ENCODE measurements at places on chromosomes 4 and X.

DNA sequence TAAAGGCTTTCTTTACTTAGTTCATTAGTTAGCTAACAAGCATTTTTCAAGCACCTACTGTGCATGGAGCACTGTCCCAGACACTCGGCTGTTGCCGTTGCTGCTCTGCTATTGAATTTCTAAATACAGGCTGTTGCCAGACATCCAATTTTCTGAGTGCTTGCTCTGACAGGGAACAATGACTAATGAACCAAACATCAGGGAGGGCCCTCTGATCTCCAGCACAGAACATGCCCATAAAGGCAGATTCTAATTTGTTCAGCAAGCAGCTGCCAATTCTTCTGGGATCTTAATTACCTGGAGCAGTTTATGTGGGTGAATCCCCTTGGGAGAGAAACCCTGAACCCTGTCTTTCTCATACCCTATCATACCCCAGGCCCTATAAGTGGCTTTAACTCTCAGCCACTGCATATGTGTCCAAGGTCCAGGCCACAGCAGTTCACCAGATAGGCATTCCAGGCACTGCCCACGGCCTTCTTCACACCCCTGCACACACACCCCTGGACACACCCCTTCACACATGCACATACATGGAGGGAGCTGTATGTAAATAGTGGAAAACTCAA is 27.9 kb downstream of the TSC22D3 start:
- DNase-seq, result no peak

- DNase-seq, result no peak
These were observed 39.8 kb downstream of the HAND2 start for GRCh38 chr4:173490256-173490655.

- DNase-seq, result no peak
These were observed 55.7 kb downstream of the CPZ start for GRCh38 chr4:8648296-8648695.

DNA sequence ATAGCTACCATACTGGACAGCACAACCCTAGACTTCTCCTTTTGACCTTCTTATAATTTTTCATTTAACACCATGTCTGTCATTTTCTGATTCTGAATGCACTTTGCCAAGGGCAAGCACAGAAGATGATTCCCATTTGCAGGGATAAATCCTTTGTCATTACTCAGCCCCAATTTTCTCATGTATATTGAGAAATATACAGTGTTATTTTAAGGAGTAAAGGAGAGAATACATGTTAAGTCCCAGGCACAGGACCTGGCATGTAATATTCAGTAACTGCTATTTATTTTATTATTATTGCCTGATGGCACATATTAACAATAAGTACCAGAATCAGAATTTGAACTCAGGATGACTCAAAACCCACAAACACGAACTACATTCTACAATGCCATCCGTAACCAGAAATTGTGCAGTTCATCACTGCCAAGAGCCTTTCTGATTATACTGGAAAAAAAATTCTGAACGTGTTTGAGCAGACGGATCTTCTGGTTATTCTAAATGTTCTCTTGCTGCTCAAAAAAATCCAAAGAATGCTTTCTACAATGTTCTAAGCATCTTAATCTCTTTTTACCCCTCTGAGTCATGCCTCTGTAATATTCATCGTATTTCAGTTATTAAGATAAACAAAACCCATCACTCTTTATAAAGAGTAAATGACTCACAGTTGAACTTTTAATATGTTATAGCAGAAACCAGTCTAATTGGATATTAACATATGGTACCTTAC is 170.0 kb downstream of the MID1 start:
- no peak for DNase-seq

GRCh38 chr4:86661006-86661405 is 66.9 kb downstream of the PTPN13 start:
- DNase-seq, result no peak

DNA sequence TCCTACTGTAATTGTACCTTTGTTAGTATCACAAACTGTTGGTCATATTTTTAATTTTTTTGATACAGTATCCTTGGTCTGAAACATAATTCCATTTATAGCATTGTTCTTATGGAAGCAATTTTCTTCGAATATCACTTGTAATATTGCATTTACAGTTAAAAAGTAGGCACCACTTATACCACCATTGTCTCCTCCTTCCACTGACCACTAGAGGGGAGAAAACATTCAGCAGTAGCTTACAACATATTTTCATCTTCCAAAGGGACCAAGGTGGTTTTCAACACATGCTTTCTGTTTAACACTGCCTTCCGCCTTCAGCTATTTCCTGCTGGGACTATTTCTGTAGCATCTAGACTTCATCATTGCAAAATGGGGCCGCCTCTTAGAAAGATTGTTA is 146.2 kb downstream of the COL4A6 start:
- DNase-seq, result no peak

DNA sequence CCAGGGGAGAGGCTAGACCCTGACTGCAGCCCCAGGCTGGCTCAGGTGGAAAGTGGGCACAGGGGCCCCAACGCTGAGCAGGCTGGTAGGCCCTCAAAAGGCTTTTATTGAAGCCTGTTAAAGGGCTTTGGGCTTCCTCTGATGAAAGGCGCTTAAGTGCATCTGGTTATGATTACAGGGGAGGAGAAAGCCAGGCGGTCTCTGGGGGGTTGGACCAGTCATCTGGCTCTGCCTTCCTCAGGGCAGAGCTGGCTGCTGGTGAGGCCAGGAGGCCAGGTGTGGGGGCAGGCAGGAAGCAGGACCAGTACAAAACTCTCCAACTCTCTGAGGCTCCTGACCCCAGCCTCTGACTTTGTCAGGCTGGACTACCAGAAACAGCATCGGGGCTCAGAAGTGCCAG is 68.8 kb upstream of the BCOR start:
- no peak for DNase-seq

DNA sequence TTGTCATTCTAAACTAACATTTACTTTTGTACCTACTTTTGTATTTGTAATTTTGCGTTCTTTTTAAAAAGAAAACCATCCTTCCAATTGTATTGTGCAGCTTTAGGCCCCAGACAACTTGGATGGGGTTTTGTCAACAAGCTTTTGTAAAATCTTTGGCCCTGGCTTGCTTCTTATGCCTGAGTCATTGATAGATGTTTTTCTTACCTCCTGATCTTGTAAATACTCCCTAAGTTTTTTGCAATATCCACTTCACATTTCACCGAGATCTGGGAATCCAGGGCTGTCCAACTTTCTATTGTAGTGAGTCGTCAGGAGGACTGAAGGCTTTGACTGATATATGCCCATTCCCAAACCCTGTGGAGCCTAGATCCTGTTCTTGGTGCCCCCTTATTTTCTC is 126.9 kb upstream of the GUCY1A1 start:
- DNase-seq, result no peak

GRCh38 chr4:33465565-33465964 is 2745.4 kb downstream of the PCDH7 start:
- no peak for DNase-seq

- DNase-seq, result no peak
These were observed 13.2 kb downstream of the HSD17B11 start for GRCh38 chr4:87377816-87378215.

- DNase-seq, result no peak
These were observed 130.8 kb upstream of the TBL1X start for GRCh38 chrX:9333873-9334560.

GRCh38 chr4:6054162-6054922 is 36.1 kb upstream of the C4orf50 start:
- no peak for DNase-seq

- no peak for DNase-seq
These were observed 21.2 kb upstream of the GPC3 start for GRCh38 chrX:134006484-134007161.

DNA sequence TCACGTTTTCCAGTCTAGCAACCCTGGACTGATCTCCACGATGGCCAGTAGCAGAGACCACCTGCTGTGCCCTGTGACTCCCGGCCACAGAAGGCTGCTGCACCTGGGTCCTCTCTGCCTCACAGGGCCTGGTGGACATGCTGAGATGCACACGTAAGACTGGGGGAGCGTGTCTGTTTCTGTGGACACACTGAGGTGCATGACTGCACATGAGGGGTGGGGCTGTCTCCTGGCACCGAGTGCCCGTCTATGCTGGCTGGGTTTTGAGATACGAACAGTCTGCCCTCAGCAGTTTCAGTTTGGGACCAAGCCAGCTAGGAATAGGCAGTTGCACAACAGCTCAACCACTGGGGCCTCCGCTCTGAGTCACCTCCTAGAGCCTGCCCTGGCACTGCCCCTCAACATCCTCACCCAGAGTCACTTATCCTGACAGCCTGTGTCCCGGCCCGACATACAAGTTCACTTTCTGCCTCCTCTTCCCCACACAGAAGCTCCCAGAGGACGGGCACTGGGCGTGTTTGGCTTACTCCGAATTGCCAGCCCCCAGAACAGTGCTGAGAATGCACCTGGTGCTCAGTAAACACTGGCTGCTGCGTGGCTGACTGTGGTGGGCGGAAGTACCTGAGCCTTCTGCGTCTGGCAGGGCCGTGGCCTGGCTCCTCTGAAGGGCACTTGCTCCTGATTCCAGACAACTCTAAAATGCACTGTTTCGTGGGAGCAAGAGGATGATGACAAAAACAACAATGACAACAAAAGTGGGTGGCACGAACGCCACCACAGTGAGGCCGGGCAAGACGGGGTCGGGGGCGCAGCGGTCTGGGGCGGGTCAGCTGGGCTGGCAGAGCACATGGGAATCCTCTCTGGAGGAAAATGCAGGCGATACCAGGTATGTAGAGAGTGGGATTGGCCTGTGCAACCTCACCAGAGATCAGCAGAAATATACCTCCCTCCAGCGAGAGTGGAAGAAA is 30.9 kb downstream of the RNF212 start:
- DNase-seq, result no peak

GRCh38 chr4:26030260-26030667 is 116.2 kb downstream of the SMIM20 start:
- no peak for DNase-seq

DNA sequence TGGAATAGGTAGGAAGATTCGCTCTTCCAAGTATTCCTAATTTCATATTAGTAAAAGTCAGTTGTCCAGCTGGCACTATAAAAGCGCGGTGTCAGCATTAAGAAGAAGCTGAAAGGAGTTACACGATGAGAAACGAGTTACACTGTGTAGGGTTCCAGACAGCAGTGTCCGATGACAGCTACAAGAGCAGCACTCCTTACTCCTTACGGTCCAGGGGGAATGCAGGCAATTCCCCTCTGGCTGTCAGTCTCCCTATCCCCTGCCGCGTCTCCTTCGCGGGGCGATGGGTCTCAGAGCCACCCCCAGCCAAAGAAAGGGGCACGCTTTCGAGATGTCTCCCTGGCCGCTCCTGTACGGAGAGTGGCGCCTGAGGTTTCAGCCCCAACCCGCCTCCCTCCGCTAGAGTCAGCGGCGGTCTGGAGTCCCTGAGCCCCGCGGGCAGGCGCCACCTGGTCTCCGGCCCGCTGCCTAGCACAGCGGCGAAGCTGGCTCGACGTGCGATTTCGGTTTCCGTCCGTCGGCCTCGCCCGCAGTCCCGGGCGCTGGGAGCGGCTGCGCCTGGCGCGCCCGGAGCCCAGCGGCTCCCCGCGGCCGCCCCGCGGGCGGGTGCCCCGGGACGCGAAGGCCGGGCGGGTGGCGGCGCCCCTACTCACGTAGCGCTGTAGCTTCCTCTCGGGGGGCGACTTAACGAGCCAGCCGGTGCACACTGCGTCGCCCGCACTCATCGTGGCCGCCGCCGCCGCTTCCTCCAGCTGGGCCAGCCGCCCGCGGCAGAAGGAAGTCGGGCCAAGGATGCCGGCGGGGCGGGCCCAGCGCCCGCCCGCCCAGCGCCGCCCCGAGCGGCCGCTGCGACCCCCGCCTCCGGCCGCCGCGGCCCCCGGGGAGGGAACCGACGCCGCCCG is at the start of gene GAB3:
Gene GAB3, minus strand, starts transcription at position 777 of the 902 bp plus-strand sequence. Its CDS starts 52 bp downstream, at position 725.
- no peak for DNase-seq

DNA sequence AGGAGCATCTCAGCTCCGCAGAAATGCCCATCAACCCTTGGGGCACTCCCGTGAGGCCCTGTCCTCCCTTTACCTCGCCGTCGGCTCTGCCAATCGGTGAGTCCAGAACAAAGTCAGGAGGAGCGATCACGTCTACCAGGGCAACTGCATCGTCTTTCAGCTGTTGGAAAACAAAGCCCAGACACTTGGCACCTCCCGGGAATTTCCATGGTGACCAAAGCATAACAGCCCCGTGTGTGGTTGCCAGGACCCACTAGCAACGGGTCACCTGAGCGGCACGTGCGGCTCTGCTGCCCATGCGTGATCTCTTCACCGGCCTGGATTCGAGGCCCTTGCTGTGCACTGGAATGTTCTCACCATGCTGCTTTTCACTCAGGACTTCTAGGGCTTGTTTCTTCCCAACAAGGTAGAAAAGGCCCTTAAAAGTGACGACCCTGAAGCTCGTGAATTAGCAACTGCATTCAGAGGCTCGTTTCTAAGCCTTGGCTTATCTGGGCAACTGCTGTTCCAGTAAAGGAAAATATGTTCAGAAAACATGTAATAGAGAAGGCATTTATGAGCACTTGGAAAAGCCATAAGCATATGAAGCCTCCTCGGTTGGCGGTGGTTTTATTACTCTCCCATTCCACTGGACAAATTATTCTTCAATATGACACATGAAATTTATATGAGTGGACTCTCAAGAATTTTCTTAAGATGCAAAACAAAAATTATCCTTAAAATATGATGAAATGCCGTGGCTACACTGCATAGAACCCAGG is 69.5 kb downstream of the ACOX3 start:
- no peak for DNase-seq

DNA sequence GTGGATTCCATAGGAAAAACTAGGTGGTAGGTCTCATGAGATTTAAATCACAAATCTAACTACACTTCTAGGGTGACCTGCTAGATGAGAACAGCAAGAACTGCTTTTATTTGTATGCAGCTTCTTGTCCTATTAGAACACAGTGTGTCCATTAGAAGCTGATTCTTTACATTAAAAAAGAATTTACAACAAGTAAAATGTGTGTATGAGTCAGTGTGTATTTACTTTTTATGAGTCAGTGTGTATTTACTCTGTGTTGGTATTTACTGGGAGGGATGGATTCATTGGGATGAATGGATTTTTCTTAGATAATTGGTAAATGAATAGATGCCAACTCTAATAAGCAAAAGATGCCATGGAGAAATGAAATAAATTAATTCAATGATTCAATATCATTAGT is 40.6 kb upstream of the XPNPEP2 start:
- no peak for DNase-seq

DNA sequence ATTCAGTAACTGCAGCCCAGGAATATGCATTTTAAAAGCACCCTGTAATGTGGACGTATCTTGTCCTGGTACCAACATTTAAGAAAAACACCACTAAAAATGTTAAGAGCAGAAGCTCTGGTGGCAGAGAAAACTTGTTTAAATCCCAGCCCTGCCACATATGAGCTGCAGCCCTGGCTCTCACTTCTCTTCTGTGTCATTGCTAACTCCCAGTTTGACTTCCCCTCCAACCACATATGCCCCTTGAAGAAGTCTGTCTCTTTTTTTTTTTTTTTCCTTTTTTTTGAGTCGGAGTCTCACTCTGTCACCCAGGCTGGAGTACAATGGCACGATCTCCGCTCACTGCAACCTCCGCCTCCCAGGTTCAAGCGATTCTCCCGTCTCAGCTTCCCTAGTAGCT is 14.8 kb downstream of the LHFPL1 start:
- DNase-seq, result no peak

DNA sequence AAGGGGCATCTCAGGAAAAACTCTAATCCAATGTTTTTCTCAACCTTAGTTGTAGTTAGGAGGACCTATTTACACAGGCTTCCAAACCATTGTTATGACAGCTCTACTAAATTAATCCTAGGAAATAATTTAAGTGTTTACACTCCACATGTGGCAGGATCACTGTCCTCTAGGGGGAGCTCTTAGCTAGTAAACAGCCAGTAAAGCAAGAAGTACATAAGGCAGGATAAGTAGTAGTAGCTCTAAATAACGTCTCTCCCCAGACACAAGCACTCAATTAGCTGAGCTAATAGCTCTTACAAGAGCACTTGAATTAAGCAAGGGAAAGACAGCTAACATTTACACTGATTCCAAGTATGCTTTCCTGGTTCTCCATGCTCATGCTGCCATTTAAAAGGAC is 37.3 kb downstream of the NUDT11 start:
- no peak for DNase-seq

Data from hypothalamus (tissue), 51 donors.